ENCODE measurements at places on chromosomes 2 and 18.

DNA sequence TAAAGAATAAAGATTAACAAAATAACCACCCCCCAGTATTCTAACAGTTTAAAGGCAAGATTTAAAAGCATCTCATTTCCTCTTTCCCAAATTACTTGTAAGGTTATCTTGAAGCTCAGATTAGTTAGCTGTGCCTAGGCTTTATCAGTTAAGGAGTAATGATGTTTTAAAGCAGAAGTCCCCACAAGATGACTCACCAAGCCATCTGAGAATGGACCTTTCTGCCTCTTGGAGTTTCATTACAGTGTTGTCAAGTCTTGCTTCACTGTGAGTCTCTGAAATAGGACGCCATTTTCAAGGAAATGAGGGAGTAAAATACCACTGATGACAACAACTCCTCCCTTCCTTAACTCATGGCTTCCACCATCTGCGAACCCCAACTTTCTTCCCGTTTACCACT, 35.9 kb downstream of the ZNF385B start:
- DNase-seq, result no peak

GRCh38 chr2:9914384-9915065, 37.0 kb upstream of the GRHL1 start:
- DNase-seq, result peak; percentile 27

DNA sequence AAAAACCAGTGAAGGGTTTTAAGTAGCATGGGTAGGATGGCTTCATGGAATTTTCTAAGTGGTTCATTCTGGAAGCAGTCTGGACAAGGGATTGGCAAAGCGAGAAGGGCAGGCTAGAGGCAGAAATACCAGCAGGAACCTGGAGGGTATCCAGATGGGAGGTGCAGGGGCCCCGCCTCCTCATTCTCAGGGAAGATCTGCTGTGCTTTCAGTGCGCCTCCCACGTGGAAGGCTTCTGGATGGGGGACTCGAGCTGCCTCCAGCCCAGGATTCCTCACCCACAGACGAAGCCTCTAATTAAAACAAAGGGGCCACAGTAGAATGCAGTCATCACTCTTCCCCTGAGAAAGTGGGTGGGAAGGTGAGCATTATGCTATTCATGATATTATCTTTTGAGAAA, 79.8 kb downstream of the VSNL1 start:
- DNase-seq, result no peak

- DNase-seq, result no peak
Measured at GRCh38 chr2:10362096-10362897, 59.6 kb downstream of the HPCAL1 start.

- DNase-seq, result no peak
Measured at GRCh38 chr2:207839575-207839974, 69.9 kb upstream of the FZD5 start.

GRCh38 chr2:96528700-96529375, 7.7 kb upstream of the ARID5A start:
- no peak for DNase-seq
